ENCODE measurements at places on chromosomes 6 and 20.

- no peak for DNase-seq
Observed at GRCh38 chr20:44447827-44448419, 27.8 kb upstream of the TTPAL start.

GRCh38 chr20:61646453-61646852 is 394.4 kb downstream of the CDH4 start:
- no peak for DNase-seq

DNA sequence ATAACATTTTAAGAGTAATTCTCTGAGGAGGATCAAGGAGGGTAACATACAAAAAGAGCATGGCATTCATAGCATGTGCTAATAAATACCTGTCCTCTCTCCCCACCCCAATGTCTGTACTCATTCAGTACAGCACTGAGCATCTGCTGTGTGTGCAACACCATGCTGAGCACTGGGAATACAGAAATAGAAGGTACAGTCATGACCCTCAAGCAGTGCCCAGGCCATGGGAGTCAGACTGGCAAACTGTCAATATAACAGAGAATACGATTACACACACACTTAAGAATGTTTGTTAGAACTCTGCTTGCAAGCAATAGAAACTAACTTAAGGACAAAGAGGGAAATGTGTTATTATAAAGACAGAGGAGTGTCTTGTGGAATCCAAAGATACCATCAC is 24.7 kb upstream of the ZFAND3 start:
- DNase-seq: no peak

DNA sequence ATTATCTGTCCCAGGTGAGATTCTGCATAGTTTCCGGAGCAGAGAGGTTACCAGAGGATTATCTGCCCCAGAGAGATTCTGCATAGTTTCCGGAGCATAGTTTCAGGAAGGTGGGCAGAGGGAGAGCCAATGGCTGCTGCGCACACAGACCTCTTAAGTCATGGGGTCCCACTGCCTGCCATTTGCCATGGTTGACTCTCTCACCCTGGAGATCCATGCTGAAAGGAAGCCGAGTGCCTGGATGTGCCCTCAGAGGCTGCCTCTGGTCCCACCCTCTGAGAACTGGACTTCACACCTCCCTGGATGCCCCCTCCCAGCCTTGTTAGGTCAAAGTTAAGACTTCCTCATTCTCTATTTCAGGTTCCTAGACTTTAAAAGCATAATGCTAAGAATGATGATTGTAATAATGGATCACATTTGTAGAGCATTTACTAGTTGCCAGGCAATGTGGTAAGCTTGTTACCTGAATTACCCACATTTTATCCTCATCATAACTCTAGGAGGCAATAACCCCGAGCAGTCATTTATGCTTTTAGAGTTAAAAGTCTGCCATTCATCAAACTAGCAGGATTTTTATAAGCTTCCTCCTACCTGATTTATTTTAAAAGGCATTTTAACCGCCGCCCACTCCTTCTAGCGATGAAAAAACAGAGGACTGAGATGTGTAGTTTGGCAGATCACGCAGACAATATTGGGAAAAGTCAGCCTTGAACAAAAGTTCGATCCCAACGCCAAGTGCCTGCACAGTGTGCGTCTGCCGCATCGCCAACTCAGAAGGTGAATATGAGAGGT is 11.9 kb downstream of the SERPINB9 start:
- peak; percentile 27 for DNase-seq
